ENCODE measurements at places on chromosomes 12 and 14. TPM values are rescaled to one million over a fixed set of nuclear protein-coding genes. Genes with fewer than 3 reads are reported as not detected.
A peak's percentile ranks its signal among the peaks of the same experiment; 100 is the strongest.

Gene LRRC43
- not detected for total RNA-seq

- DNase-seq, result no peak
- no peak overlapping the region for H3K27ac ChIP-seq
- H3K4me1 ChIP-seq, result no peaks in the 10 kb centered on the region
- H3K27me3 ChIP-seq, result no peaks in the 10 kb centered on the region
- no peaks in the 10 kb centered on the region for H3K36me3 ChIP-seq
- no peak overlapping the region for H3K4me3 ChIP-seq
Measured at GRCh38 chr12:103386451-103386850, 109.3 kb downstream of the C12orf42 start.

DNA sequence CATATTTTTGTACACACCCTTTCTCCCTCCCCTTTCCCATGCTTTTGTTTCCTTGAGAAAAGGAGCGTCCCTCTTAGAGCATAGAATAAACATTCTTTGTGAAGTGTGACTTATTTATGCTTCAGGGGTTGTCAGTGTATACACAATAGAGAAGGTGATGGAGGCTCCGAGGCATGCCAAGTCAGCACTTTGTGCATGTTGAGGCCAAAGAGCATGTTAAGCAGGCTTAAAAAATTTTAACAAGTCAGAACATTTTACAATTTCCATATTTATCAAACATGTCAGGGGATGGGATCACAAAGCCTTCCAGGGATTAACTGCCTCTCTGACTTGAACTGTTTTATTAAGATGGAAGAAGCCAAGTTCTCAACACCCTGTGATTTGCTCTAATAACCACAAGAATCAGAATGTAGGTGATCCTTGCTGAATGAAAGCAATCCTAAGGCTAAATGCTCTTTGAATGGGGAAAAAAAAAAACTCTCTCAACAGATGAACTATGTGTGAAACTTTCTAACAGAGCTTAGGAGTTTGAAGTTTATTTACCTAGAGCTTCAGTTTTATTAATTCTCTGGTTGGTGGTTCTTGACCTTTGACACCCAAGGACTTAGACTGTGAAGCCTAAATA lies 223.1 kb downstream of the RAD51B start:
- DNase-seq, result no peak
- H3K27ac ChIP-seq, result peak overlapping the region; percentile 30
- H3K4me1 ChIP-seq, result peaks cover 51% of the 10 kb centered on the region
- no peaks in the 10 kb centered on the region for H3K36me3 ChIP-seq
- no peaks in the 10 kb centered on the region for H3K27me3 ChIP-seq
- no peak overlapping the region for H3K4me3 ChIP-seq

Gene NOVA1
- 59.7 TPM for total RNA-seq

GRCh38 chr12:85866986-85867776 lies 6.9 kb upstream of the NTS start:
- H3K4me1 ChIP-seq, result no peaks in the 10 kb centered on the region
- H3K27me3 ChIP-seq, result no peaks in the 10 kb centered on the region
- no peaks in the 10 kb centered on the region for H3K36me3 ChIP-seq
- H3K4me3 ChIP-seq, result no peak overlapping the region

DNA sequence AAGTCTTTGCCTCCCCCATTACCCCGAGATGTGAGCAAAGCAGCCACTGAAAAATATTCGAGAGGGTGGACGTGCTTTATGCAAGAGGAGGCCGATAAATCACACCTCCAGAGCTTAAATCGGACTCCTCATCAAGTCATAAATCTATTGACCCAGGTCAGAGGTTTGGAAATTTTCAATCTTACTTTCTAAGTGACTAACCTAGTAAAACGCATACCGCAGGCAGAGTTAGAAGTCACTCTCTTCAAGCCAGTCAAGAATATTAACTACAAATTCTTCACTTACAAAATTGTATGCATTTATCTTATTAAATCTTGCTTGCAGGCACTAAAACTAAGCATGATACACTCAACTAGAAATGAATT lies 34.9 kb downstream of the GPHB5 start:
- H3K27ac ChIP-seq, result no peak overlapping the region
- no peaks in the 10 kb centered on the region for H3K4me1 ChIP-seq
- no peak for DNase-seq
- H3K27me3 ChIP-seq, result no peaks in the 10 kb centered on the region

GRCh38 chr14:29684926-29685325 lies 242.7 kb downstream of the PRKD1 start:
- no peaks in the 10 kb centered on the region for H3K36me3 ChIP-seq
- H3K27me3 ChIP-seq, result no peaks in the 10 kb centered on the region
- no peak for DNase-seq
- no peak overlapping the region for H3K27ac ChIP-seq

DNA sequence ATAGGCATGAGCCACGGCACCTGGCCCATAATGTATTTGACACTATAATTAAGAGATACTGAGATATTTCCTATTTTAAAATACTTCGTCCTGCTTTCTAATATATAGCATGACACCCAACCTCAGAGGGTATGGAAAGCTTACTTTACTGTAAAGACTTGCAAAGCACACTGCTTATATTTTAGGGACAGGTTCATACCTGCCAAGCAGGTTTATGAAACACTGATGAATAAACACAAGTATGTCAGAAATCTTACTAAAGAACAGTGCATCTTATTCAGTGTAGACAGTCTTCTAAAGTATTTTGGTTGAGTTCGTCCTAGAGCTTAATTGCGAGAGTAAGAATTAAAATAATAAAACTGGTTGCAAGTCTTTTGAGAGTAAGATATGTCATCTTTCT lies 65.4 kb downstream of the PPFIBP1 start:
- DNase-seq, result no peak
- H3K27ac ChIP-seq, result no peak overlapping the region
- no peaks in the 10 kb centered on the region for H3K36me3 ChIP-seq
- H3K4me3 ChIP-seq, result no peak overlapping the region

DNA sequence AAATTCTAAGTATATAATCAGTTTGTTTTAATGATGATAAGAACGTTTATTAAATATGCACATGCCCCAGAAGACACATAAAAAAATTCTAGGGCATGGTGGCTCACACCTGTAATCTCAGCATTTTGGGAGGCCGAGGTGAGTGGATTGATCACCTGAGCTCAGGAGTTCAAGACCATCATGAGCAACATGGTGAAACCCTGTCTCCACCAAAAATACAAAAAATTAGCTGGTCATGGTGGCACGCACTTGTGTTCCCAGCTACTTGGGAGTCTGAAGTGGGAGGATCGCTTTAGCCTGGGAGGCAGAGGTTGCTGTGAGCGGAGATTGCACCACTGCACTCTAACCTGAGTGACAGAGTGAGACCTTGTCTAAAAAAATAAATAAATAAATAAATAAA lies 4.0 kb downstream of the CD69 start:
- no peak overlapping the region for H3K27ac ChIP-seq
- DNase-seq, result no peak
- H3K4me1 ChIP-seq, result no peaks in the 10 kb centered on the region

Gene NKX2-1
- not detected for total RNA-seq

DNA sequence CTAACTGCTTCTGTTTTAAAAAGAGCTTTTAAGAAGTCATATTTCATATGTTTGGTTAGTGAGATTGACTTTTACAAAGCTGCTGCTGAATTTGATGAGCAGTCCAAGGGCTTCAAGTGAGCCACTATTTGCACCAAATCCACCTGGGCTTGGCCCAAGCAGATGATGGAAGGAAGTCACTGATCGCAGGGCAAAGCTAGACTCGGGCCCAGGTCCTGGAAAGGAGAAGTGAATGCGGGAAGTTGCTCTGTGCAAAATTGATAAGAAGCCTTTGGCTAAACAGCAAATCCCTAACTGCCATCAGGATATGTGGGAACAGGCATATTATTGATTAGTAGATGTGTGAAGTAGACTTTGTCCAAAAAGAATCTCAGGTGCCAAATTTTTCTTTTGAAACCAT lies 30.5 kb downstream of the PLXNC1 start:
- H3K27me3 ChIP-seq, result no peaks in the 10 kb centered on the region
- no peak overlapping the region for H3K27ac ChIP-seq
- H3K4me1 ChIP-seq, result no peaks in the 10 kb centered on the region
- no peaks in the 10 kb centered on the region for H3K36me3 ChIP-seq

Data from tibial nerve (tissue), 4 donors.